ENCODE measurements at places on chromosomes 7 and 10. TPM values are rescaled to one million over a fixed set of nuclear protein-coding genes. Genes with fewer than 3 reads are reported as not detected.

GRCh38 chr10:5089865-5090264 lies 4.3 kb upstream of the AKR1C3 start:
- DNase-seq: no peak
- no peak overlapping the region for H3K4me3 ChIP-seq
- H3K4me1 ChIP-seq: no peaks in the 10 kb centered on the region
- H3K36me3 ChIP-seq: no peaks in the 10 kb centered on the region
- no peaks in the 10 kb centered on the region for H3K27me3 ChIP-seq

NPY gene
- total RNA-seq: 3.6 TPM

DNA sequence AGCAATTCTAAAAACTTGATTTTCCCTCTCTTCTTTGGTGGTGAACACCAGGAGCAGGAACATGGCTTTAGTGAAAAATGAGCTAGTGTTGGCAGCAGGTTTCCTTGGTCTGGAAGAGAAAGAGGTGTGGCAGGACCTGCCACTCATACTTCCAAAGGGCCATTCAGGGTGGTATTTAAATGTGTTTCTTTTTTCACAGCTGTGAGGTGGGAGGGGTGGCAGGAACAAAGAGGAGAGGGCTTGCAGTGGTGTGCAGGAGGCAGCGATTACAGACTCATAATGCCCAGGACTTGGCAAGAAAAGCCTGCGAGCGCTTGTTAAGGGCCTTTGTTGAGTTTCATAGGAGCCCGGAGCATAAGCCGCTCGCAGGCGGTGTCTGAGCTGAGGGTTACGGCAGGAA lies 36.8 kb downstream of the WIPF3 start:
- H3K4me1 ChIP-seq: no peaks in the 10 kb centered on the region
- H3K36me3 ChIP-seq: no peaks in the 10 kb centered on the region
- no peak overlapping the region for H3K4me3 ChIP-seq
- no peaks in the 10 kb centered on the region for H3K27me3 ChIP-seq
- no peak overlapping the region for H3K27ac ChIP-seq

DNA sequence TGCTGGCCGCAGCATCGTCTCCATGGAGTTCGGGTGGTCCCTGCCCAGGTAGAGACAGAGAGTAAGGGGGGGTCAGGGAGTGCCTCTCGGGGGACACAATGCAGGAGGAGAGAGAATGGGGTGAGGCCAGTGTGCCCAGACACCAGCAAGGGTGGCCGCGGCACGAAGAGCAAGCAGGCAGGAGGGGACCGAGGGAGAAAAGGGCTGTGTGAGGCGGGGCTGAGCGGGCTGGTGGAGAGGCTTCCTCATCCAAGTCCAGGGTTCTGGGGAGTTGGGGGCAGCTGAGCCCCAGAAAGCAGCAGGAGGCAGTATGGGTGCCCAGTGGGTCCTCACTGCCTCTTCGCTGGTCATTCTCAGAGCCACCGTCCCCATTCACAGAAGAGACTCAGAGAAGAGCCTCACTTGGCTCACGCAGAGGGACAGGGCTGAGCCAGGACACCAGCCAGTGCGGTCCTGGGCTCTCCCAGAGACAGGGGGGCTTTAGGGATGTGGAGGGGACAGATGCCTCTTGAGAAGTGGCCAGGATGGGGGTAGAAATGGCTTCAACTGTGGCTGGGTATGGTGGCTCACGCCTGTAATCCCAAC lies 78.9 kb downstream of the MICALL2 start:
- no peak overlapping the region for H3K4me3 ChIP-seq
- no peak for DNase-seq
- H3K27ac ChIP-seq: no peak overlapping the region
- no peaks in the 10 kb centered on the region for H3K27me3 ChIP-seq

GRCh38 chr10:79910344-79910743 lies 38.6 kb downstream of the SFTPD start:
- H3K36me3 ChIP-seq: no peaks in the 10 kb centered on the region
- peak overlapping the region; percentile 5 for H3K4me3 ChIP-seq
- no peaks in the 10 kb centered on the region for H3K27me3 ChIP-seq
- H3K27ac ChIP-seq: no peak overlapping the region
- H3K4me1 ChIP-seq: no peaks in the 10 kb centered on the region
- DNase-seq: no peak

DNA sequence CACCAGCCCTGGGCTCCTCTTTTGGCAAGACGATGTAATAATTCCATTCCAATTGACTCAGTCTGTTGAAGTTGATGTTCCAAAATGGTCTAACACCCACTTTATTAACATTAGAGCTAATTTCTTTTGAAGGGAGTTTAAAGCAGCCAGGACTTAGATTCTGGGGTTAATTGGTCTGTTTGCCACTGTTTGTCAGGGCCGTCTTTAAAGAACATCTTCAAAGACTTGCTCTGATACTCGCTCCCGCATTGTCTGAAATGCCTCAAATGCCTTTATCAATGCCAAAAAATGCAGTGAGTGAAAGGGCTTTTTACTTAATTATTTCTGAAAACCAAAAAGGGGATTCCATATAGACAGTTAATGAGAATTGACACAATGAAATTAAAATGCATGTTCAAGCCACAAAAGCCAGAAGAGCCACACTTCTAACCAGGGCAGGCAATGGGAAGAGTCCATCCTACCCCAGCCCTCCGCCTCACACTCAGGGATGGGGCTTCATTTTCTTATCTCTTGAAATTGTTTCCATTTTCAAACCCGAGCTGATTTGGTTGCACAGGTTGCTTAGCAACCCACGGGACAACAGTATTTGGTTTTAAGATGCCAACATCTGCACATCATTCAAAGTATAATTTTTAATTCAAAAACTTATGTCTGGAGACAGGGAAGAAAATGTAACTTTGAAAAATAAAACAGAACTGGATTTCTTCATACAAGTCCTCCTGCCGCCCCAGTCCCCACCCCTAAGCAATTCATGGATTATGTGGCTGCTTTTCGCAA lies 163.0 kb downstream of the FGFR2 start:
- peaks cover 3% of the 10 kb centered on the region for H3K4me1 ChIP-seq
- no peak overlapping the region for H3K4me3 ChIP-seq
- DNase-seq: no peak
- H3K36me3 ChIP-seq: no peaks in the 10 kb centered on the region
- H3K27ac ChIP-seq: no peak overlapping the region

- H3K4me1 ChIP-seq: no peaks in the 10 kb centered on the region
- no peak overlapping the region for H3K4me3 ChIP-seq
- H3K36me3 ChIP-seq: no peaks in the 10 kb centered on the region
- no peak overlapping the region for H3K27ac ChIP-seq
These were observed 37.5 kb downstream of the LRRC18 start for GRCh38 chr10:48902096-48902495.

- H3K27ac ChIP-seq: no peak overlapping the region
- no peak overlapping the region for H3K4me3 ChIP-seq
- no peaks in the 10 kb centered on the region for H3K36me3 ChIP-seq
- no peaks in the 10 kb centered on the region for H3K4me1 ChIP-seq
- DNase-seq: no peak
These were observed 53.8 kb downstream of the CAMK1D start for GRCh38 chr10:12403119-12403518.

DNA sequence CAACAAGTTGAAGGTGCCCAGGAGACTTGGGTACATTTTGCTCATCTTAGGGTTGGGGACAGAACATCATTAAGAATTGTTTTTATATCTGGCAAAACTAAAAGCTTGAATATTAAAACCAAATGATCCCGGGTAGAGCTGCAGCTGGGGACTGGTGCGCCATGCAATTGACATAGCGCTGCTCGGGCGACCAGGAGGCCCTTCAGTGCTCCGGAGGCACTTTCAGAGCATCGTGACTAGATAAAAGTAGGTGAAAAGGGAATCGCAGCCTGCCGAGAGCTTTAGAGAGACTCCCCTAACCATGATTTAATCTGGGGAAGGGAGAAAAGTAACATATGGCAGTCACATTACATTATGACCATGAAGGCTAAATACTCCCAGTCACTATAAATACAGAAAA lies 21.4 kb downstream of the FOXK1 start:
- DNase-seq: no peak
- no peaks in the 10 kb centered on the region for H3K36me3 ChIP-seq
- no peaks in the 10 kb centered on the region for H3K27me3 ChIP-seq
- H3K4me1 ChIP-seq: peaks cover 56% of the 10 kb centered on the region
- H3K27ac ChIP-seq: no peak overlapping the region

DNA sequence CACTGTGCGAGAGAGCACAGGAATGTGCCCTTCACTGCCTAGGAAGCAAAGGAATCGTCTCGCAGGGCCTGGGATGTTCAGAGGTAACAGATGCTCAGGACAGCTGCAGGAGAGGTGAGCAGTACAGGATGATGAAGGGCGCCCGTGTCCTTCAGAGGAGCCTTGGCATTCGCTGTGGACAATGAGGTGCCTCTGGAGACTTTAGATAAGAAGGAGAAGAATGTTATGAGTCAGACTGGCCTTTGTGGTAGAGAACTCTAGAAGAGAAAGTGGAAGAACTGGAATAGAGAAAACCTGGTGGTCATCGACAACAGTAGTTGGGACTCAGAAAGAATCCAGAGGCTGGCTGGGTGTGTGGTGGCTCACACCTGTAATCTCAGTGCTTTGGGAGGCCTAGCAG lies 64.4 kb upstream of the LEP start:
- H3K27me3 ChIP-seq: no peaks in the 10 kb centered on the region
- H3K4me3 ChIP-seq: no peak overlapping the region
- no peak overlapping the region for H3K27ac ChIP-seq
- H3K4me1 ChIP-seq: no peaks in the 10 kb centered on the region
- no peaks in the 10 kb centered on the region for H3K36me3 ChIP-seq

- H3K36me3 ChIP-seq: peaks cover 6% of the 10 kb centered on the region
- no peaks in the 10 kb centered on the region for H3K4me1 ChIP-seq
- no peak overlapping the region for H3K4me3 ChIP-seq
These were observed 62.6 kb downstream of the RNF32 start for GRCh38 chr7:156703209-156703608.

- no peak overlapping the region for H3K27ac ChIP-seq
- H3K36me3 ChIP-seq: no peaks in the 10 kb centered on the region
- no peaks in the 10 kb centered on the region for H3K4me1 ChIP-seq
- H3K4me3 ChIP-seq: no peak overlapping the region
These were observed 6.6 kb downstream of the CUBN start for GRCh38 chr10:17122726-17123661.

DNA sequence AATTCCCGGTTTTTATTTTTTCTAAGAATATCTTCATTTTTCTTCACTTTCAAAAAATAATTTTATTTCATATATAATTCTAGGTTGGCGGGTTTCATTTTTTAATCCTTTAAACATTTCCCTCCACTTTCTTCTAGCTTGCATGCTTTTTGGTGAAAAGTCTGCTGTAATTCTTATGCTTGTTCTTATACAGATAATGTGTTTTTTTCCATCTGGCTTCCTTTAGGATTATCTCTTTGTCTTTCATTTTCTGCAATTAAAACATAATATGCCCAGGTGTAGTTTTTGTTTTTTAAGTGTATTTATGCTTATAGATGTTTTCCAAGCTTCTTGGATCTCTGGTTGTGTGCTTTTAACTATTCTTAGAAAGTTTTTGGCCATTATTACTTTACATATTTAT lies 341.3 kb upstream of the SEMA3C start:
- H3K27me3 ChIP-seq: no peaks in the 10 kb centered on the region
- no peaks in the 10 kb centered on the region for H3K4me1 ChIP-seq
- no peaks in the 10 kb centered on the region for H3K36me3 ChIP-seq
- H3K27ac ChIP-seq: no peak overlapping the region

DNA sequence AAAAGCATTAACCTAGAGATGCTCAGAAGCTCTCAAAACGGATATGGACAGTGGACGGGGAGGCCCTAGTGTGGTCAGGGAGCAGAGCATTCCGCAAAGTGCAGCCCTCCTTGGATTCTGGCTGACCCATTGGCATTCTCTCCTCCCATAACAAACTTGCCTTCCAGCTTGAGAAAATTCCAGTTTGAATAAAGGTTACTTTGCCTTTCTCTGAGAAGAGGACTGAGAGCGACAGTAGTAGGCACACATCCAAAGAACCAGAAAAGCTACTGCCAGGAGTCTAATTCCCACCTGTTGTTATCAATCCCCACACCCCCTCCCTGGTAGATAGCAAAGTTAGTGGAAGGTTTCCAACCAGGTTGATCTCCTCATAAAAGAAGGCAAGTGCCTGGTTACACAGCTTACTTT lies 84.7 kb upstream of the TRIL start:
- no peak overlapping the region for H3K4me3 ChIP-seq
- H3K36me3 ChIP-seq: no peaks in the 10 kb centered on the region
- peaks cover 5% of the 10 kb centered on the region for H3K4me1 ChIP-seq
- DNase-seq: no peak

DNA sequence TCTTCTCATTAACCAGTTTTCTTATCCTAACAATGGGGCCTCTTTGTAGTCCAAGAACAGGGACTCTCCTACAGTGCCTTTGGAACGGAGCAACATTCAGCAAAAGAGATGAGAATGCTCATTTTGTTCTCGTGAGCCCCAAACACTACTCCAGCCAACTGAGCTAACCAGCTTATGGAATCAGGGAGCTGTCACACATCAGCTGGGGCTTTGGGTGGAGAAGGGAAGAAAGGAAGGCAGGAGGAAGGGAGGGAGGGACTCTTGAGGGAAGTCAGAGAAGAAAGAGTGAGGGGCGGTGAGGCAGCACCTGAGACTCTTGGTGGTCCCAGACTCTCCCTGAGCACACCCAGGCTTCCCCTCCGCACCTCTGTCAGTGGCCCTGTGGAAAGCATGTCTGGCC lies 123.1 kb downstream of the CLEC2L start:
- H3K27me3 ChIP-seq: no peaks in the 10 kb centered on the region
- H3K4me1 ChIP-seq: peaks cover 46% of the 10 kb centered on the region
- peak overlapping the region; percentile 78 for H3K27ac ChIP-seq
- H3K36me3 ChIP-seq: peaks cover 6% of the 10 kb centered on the region

BICC1 gene
- total RNA-seq: 8.9 TPM

DNA sequence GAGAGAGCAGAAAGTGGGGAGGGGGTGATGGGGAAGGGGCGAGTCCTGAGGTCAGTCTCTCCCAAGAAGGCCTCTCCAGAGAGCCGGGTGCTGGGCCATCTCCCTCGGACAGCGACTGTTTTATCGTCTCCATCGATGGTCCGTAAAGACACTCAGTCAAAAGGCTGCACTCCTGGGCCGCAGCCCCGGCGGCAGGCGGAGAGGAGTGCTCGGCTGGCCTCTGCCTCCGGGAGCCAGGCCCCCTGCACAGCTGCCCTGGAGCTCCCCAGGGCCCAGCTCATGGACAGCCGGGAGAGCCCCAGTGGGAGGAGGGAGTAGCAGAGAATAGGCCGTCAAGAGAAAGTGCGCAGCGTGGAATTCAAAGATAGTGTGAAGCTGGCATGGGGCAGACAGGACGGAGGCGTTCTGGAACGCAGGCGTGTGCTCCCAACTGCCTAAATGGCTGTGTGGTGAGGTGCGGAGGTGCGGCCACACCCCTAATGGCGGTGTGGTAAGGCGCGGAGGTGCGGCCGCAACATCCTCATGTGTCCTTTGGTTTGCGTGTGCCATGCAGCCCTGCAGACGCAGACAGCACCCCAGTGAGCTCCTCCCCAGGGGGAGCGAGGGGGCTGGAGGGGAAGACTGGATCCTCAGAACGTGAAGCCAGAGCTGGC lies 477.5 kb upstream of the FOXK1 start:
- no peaks in the 10 kb centered on the region for H3K27me3 ChIP-seq
- no peak overlapping the region for H3K27ac ChIP-seq
- peak; percentile 68 for DNase-seq
- H3K4me3 ChIP-seq: no peak overlapping the region

TRIP6 gene
- 51.2 TPM for total RNA-seq

Data from upper lobe of left lung (tissue), 6 donors.